ENCODE measurements at places on chromosomes 11 and 22. TPM values are rescaled to one million over a fixed set of nuclear protein-coding genes. Genes with fewer than 3 reads are reported as not detected.

DNA sequence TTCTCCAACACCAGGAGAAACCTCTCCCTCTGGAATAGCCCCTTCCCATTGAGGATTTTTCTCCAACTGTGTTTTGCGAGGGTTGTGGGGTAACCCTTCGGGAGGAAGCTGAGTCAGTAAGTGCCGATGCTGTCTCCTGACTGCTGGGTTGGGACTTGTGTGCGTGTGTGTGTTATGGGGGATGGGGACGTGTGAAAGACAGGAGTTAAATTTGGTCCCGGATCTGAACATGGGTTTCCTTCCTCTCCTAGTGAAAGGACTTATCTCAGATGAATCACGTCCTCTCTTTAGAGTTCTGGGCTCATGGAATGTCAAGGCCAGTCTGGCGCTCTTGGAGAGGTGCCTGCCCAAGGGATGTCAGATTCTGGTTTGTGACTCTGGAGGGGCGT is 33.3 kb downstream of the KIAA1671 start:
- H3K4me1 ChIP-seq, result no peaks in the 10 kb centered on the region
- no peak overlapping the region for H3K27ac ChIP-seq
- no peaks in the 10 kb centered on the region for H3K27me3 ChIP-seq
- H3K4me3 ChIP-seq, result no peak overlapping the region
- DNase-seq, result no peak

The FDXACB1 gene
- 6.4 TPM for polyA plus RNA-seq

DNA sequence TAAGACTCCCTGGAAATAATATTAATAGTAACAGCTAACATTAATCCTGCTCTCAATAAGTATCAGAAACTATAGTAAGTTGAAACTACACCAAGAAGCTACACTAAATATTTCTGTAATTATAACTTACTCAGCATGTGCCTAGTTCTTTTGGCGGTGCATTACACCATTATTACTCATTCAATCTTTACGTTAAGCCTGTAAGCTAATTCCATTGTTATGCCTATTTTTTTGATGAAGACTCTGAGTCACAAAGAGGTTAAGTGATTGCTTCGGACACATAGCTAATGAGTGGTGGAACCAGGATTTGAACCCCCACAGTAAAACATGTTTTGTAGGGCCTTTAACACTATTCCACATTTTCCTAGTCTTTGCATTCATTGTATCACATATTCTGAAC is 111.6 kb downstream of the RASSF10 start:
- no peak overlapping the region for H3K27ac ChIP-seq
- no peak for DNase-seq
- H3K36me3 ChIP-seq, result no peaks in the 10 kb centered on the region
- H3K27me3 ChIP-seq, result no peaks in the 10 kb centered on the region

DNA sequence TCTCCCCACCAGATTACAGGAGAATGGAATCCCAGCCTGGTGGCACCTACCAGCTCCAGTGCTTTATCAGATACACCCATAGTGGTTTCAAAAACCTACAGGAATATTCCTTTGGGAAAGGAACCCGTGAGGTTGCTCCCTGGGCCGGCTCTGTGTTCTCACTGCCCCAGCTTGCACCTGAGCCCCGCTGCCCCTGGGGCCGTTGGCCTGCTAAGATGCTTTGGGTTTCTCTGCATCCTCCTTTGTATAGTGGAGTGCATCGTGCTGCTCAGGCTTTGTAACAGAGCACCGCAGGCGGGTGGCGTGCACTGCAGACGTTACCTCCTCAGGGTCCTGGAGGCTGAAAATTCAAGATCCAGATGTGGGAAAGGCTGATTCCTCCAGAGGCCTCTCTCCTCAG is 414.1 kb downstream of the BRD1 start:
- no peak for DNase-seq
- H3K4me1 ChIP-seq, result no peaks in the 10 kb centered on the region
- H3K36me3 ChIP-seq, result no peaks in the 10 kb centered on the region
- H3K27ac ChIP-seq, result no peak overlapping the region
- no peaks in the 10 kb centered on the region for H3K27me3 ChIP-seq

GRCh38 chr11:82999232-82999631 is 72.5 kb downstream of the RAB30 start:
- DNase-seq, result no peak
- H3K4me3 ChIP-seq, result no peak overlapping the region
- H3K4me1 ChIP-seq, result peaks cover 13% of the 10 kb centered on the region

The OR8B2 gene
- polyA plus RNA-seq, result not detected

DNA sequence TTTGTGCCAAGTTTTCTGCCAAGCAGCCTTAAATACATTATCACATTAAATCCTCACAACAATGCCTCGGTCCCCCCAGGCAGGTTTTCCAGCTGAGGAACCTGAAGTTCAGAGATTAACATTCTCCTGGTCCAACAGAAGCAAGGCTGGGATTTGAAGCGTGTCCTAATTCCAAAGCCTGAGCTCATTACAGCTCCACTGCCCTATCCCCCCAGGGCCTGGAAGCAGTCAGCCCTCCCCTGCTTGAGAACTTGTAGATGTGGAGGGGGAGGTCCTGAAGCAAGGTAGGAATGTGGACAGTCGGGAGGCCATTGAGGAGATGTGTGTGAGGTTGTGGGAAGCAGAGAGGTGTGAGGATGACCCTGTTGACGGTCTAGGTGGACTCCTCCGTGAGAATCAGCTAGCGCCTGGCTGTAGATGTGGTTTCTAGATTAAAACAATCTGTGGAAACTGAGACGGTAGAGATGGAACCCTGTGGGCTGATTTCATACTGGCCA is 8.1 kb downstream of the GRAMD1B start:
- no peaks in the 10 kb centered on the region for H3K4me1 ChIP-seq
- no peaks in the 10 kb centered on the region for H3K36me3 ChIP-seq
- H3K27me3 ChIP-seq, result no peaks in the 10 kb centered on the region
- no peak overlapping the region for H3K27ac ChIP-seq

The OR2D2 gene
- not detected for polyA plus RNA-seq

The NFRKB gene
- 20.3 TPM for polyA plus RNA-seq

The DEUP1 gene
- not detected for polyA plus RNA-seq

GRCh38 chr22:45036154-45036553 is 26.3 kb upstream of the PHF21B start:
- no peaks in the 10 kb centered on the region for H3K36me3 ChIP-seq
- no peak overlapping the region for H3K4me3 ChIP-seq
- no peak for DNase-seq
- no peaks in the 10 kb centered on the region for H3K27me3 ChIP-seq
- H3K27ac ChIP-seq, result no peak overlapping the region
- H3K4me1 ChIP-seq, result no peaks in the 10 kb centered on the region

The MMP13 gene
- polyA plus RNA-seq, result not detected

DNA sequence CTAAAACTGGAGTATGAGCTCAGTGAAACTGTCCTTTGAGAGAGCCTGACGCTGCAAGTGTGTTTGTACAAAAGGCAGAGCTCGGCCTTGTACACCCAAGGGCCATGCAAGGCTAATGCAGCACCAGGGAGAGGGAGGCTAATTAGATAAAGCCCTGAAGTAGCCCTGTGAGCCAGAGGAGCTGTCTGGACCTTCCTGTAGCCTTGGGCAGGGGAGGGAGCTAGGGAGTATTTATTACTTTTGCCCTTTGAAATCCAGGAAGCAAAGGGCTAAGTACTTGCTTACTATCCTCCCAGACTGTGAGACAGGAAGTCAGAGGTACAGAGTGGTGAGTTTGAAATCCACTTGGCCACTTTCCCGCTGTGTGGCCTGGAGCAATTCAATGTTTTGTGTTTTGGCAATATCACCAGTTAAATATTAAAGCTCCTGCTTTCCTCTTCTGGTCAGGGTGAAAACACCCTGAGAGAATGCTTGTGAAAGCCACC is 10.2 kb upstream of the LDHA start:
- no peaks in the 10 kb centered on the region for H3K36me3 ChIP-seq
- no peak for DNase-seq
- H3K27ac ChIP-seq, result peak overlapping the region; percentile 71
- peaks cover 27% of the 10 kb centered on the region for H3K4me1 ChIP-seq
- no peaks in the 10 kb centered on the region for H3K27me3 ChIP-seq

DNA sequence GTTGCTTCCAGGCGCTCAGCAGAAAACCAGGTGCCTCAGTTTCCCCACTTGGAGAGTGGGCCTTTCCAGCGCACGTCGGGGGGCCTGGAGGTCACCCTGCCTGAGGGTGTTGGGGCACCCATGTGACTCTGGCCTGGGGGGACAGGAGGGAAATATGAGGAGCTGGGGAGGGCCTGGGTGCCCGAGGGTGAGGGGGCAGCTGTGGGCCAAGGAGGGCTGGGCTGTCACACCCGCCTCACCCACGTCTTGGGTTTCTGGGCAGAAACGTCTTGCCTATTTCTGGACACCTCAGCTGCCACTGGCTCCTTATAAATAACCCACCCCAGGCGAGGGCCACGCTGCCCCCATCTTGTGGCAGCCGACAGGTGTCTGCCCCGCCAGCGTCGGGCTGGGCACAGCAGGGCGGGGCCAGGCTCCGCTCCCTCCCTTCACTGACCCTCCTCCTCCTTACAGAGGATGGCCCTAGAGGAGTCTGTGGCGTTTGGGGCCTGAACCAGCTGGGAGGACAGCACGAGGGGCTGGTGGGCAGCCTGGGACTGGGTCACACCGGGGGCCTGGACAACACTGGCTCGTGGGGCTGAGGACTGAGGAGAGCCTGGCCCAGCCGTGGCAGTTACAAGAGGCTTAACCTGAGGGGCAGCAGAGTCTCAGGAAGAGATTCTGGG is 1.5 kb downstream of the TNNT3 start:
- H3K4me1 ChIP-seq, result no peaks in the 10 kb centered on the region
- no peak overlapping the region for H3K27ac ChIP-seq
- no peak overlapping the region for H3K4me3 ChIP-seq
- no peak for DNase-seq
- H3K27me3 ChIP-seq, result no peaks in the 10 kb centered on the region

The MUC6 gene
- not detected for polyA plus RNA-seq

GRCh38 chr11:9753021-9753420 is 89.1 kb downstream of the SWAP70 start:
- H3K27ac ChIP-seq, result no peak overlapping the region
- H3K4me1 ChIP-seq, result peaks cover 6% of the 10 kb centered on the region
- no peaks in the 10 kb centered on the region for H3K27me3 ChIP-seq
- no peak for DNase-seq
- no peaks in the 10 kb centered on the region for H3K36me3 ChIP-seq
- H3K4me3 ChIP-seq, result no peak overlapping the region

DNA sequence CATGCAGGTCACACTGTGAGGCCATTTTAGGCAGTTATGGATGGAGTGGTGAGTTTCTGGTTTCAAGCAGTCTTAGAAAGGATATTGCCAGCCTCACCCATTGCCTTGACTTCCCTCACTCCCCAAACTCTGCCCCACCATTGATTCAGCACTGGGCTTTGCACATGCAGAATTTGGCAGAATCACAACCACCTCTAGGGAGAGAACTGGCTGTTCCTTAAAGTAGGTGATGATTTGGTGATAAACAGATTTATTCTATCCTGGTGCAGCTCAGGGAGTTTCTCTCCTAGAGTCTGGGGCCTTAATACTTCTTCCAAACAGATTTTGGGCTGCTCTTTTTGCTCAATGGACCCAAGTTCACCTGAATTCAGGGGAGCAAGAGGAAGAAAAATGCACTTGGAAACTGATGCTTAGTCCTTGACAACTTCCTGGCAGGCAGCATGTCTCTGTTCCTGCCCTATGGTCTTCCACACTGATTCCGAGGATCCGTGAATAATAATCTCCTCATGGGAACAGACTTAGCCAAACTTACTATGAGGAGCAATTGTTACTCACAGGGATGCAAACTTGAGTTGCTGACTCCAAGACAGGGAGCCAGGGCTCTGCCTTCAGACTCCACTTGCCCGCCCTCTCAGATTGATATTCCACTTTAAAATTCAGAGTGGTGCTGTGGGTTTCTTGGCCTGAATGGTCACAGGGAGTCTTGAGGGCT is 129.7 kb upstream of the PARVA start:
- H3K36me3 ChIP-seq, result no peaks in the 10 kb centered on the region
- no peak overlapping the region for H3K27ac ChIP-seq
- no peaks in the 10 kb centered on the region for H3K27me3 ChIP-seq
- no peak for DNase-seq
- H3K4me3 ChIP-seq, result no peak overlapping the region

DNA sequence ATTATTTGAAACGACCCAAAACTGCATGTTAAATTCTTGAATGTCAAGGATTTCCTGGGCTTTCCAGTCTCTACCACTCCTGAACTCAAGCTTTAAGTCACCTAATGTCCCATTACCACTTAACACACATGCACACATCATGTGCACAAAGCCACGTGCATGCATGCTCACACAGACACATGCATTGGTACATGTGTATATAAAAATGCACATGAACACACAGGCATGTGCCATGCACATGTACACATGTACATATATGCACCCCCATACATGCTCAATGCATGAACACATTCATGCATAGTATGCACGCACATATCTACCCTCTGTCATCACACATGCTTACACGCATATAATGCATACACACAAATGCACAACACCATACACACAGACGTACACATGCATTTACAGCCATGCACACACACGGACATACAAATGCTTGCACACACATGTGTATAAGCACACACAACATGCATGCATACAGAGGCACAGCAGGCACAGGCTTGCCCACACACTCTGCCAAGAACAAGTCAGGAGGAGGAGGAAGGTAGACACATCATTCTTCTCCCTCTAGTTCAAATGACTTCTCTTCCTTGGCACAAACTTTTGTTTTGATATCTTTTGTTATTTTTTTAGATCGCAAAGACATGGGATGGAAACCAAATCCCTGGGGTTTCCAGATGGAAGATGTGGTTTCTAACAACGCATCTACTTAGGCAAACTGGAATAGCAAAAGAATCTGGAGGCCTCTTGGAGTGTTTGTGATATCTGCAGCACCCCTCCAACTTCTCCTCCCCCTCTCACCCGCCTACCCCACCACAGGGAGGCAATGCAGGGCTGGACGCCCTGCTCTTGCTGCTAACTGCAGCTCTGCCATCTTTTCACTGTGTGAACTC is 24.6 kb downstream of the RASD2 start:
- DNase-seq, result no peak
- no peak overlapping the region for H3K4me3 ChIP-seq
- peaks cover 4% of the 10 kb centered on the region for H3K27me3 ChIP-seq
- H3K36me3 ChIP-seq, result no peaks in the 10 kb centered on the region
- H3K27ac ChIP-seq, result no peak overlapping the region

DNA sequence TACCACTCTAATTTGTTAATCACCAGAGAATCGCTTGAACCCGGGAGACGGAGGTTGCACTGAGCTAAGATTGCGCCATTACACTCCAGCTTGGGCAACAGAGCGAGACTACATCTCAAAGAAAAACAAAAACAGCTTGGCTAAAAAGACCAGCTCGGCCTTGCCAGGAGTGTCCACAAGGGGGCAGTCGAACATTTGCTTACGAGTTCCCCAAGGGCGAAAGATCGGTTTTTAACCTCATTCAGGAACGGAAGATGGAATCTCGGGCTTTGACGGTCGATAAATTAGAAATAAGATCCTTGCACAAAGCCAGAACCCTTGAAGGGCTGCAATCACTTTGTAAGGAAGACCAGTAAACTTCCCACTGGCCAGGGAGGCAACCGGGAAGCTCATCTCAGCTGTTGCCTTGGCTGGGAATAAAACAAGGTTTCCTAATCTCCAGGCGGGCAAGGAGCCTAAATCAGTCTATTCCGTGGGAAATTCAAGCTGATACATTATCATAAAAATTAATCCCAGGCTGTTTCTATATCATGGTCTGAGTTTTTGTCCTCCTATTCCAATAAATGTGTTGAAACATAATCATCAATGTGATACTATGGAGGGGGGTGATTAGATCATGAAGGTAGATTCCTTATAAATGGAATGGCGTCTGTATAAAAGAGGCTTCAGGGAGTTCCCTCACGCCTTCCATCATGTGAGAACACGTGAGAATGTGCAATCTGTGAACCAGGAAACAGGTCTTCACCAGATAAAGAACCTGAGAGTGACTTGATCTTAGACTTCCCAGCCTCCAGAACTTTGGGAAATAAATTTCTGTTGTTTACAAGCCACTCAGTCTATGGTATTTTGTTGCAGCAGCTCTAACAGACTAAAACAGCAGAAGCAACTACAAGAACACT is 14.9 kb upstream of the SLC29A2 start:
- H3K27me3 ChIP-seq, result no peaks in the 10 kb centered on the region
- DNase-seq, result peak; percentile 85
- H3K4me3 ChIP-seq, result peak overlapping the region; percentile 31
- H3K27ac ChIP-seq, result no peak overlapping the region
- H3K4me1 ChIP-seq, result peaks cover 7% of the 10 kb centered on the region
